Activated naive CD8-positive, alpha-beta T cell treated with anti-CD3 and anti-CD28 coated beads for 36 hours (primary cell): ENCODE measurements at places on chromosomes 3 and 15. TPM values are rescaled to one million over a fixed set of nuclear protein-coding genes. Genes with fewer than 3 reads are reported as not detected.

The CTXN2 gene
- not detected for total RNA-seq

The OR5H15 gene
- not detected for total RNA-seq

The SERPINI2 gene
- total RNA-seq = not detected

DNA sequence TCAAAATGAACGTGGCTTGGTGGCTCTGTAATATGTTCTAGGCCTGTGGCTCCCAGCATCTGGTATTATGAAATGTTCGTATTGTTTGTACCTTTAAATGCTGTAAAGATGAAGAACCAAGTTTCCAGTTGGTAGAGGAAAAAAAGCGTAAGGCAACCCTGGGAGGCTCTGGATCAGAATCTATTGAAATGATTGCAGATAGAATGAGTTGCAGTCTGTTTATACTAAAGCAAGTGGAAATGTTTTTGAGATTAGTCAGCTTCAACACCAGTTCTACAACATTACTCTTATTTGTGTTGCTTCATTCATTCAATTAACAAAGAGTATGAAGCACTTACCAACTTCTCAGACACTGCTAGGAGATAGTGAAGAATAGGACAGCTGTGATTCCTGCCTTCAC is 5.3 kb downstream of the ARL6IP5 start:
- no peak for DNase-seq

DNA sequence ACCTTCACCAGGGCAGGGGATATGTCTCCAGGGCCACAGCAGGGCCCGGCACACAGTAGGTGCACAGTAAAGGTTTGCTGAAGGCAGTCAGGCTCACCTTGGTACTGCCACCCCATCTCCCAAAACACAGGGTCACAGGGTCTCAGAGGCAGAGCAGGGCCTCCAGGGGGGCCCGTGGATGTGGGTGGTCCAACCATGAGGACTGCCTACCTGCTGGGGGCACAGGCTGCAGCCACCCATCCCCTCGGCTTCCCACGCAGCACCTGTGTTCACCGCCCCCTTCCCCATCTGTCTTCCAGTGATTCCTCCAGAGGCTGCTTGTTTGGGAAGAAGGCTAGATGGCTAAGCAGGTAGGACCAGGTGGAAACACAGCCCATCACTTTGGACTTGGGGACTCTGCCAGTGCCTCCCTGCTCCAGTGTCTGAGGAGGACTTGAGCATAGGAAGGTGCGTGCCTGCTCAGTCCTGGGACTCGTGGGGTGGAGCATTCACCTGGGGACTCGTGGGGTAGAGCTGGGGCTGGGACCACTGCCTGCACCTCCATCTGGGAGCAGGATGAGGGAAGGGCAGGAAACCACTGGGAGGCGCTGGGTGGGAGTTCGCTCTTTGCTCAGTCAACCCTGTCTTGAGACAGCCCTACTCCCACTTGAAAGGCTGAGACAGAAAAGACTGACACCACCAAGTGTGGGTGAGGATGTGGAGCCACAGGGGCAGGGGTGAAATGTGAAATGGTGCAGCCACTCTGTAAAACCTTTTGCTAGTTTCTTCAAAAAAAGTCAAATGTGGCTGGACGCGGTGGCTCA is 18.8 kb upstream of the PLXND1 start:
- DNase-seq = no peak

DNA sequence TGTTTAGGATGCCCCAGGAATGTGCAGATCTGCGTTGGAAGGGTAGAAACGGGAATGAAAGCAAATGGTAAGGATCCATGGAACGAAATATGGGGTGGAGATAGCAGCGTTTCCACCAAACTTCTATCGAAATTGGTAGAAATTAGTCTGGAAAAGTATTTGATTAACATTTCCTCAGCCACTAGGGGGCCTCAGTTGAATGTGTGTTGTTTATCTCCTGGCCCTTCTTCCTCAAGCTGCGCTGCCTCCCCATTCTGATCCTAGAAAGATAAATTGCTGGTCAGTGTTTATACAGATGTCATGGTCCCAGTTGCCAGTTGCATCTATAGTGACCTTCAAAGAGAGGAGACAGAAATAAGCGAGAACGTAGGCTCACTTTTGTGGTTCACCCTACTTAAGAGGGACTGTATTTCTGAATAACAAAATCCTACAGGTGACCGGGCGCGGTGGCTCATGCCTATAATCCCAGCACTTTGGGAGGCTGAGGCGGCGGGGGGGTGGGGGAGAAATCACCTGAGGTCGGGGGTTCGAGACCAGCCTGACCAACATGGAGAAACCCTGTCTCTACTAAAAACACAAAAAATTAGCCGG is 457.1 kb downstream of the SQOR start:
- no peak for DNase-seq

DNA sequence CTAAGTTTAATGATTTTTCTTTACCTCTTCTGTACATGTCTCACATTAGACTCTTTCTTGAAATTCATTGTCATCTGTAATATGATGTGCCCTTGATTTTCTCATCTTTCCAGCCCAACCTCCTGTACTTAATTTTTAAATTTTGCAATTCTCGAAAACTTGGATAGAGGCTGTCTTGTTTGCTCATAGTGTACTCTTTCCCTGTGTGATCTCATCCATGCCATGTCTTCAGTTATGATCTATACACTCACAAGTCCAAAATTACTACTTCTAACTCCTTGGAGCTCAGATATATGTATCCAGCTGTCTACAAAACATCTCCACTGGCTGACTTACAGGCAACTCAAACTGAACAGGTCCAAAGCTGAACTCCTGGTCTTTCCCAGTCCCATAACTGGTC is 42.2 kb downstream of the CD200 start:
- no peak for DNase-seq
